ENCODE measurements at places on chromosomes 4 and X. TPM values are rescaled to one million over a fixed set of nuclear protein-coding genes. Genes with fewer than 3 reads are reported as not detected.

- H3K4me3 ChIP-seq: no peak overlapping the region
- H3K4me1 ChIP-seq: no peaks in the 10 kb centered on the region
- H3K27me3 ChIP-seq: no peaks in the 10 kb centered on the region
- no peak for DNase-seq
- no peaks in the 10 kb centered on the region for H3K36me3 ChIP-seq
- no peak overlapping the region for H3K27ac ChIP-seq
These were observed 30.4 kb downstream of the KIT start for GRCh38 chr4:54687887-54688841.

ASMT gene
- not detected for total RNA-seq

GRCh38 chrX:2471641-2472040, 29.1 kb downstream of the DHRSX start:
- no peak for DNase-seq
- no peak overlapping the region for H3K4me3 ChIP-seq
- no peaks in the 10 kb centered on the region for H3K27me3 ChIP-seq
- no peak overlapping the region for H3K27ac ChIP-seq
- no peaks in the 10 kb centered on the region for H3K36me3 ChIP-seq
- no peaks in the 10 kb centered on the region for H3K4me1 ChIP-seq

GRCh38 chr4:26175905-26176470, 144.8 kb upstream of the RBPJ start:
- no peaks in the 10 kb centered on the region for H3K36me3 ChIP-seq
- no peaks in the 10 kb centered on the region for H3K27me3 ChIP-seq
- DNase-seq: no peak
- H3K4me3 ChIP-seq: no peak overlapping the region
- no peak overlapping the region for H3K27ac ChIP-seq
- H3K4me1 ChIP-seq: no peaks in the 10 kb centered on the region

BOD1L1 gene
- total RNA-seq: 47.2 TPM

MBTPS2 gene
- total RNA-seq: 23.2 TPM

DNA sequence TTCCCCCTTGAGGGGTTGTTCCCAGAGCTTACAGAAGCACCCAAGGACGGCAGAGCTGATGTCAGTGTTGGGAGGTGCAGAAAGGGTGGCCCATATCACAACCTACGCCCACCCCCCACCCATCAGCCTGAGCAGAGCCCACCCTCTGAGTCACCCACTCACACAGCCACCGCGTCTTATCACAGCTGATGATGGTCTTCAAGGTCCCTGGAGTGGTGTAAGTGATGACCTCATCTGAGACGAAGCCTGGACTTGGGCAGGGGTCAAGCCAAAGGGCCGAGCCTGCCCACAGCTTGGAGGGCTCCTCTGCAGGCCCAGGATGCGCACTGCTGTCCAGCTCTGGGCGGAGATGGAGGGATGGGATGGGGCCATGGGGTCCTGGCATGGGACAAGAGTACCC, 3.0 kb upstream of the HTRA3 start:
- peaks cover 25% of the 10 kb centered on the region for H3K27me3 ChIP-seq
- no peak overlapping the region for H3K4me3 ChIP-seq
- H3K4me1 ChIP-seq: peaks cover 8% of the 10 kb centered on the region
- H3K36me3 ChIP-seq: no peaks in the 10 kb centered on the region
- no peak for DNase-seq

DCAF4L1 gene
- total RNA-seq: 0.26 TPM

- H3K4me1 ChIP-seq: no peaks in the 10 kb centered on the region
- DNase-seq: no peak
- H3K27ac ChIP-seq: no peak overlapping the region
- H3K27me3 ChIP-seq: no peaks in the 10 kb centered on the region
- H3K4me3 ChIP-seq: no peak overlapping the region
These were observed 50.4 kb downstream of the TBC1D9 start for GRCh38 chr4:140705625-140706275.

DNA sequence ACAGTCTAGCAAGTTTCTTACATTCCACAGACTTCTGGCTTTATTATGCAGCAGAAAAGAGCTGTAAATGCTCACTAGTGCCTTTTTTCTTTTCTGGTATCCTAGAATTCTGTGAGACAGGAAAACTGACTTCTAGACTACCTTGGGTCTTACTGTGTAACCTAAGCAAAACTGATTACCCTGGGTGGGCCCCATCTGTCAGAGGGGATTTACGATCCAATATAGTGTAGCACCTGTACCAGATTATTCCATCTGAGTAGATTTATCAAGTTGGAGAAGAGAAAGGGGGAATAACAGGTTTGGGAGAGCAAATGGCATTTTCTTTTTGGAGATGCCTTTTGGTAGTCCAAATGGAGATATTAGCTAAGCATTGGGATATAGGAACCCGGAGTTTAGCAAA, 46.7 kb downstream of the FSTL5 start:
- no peak for DNase-seq
- no peaks in the 10 kb centered on the region for H3K36me3 ChIP-seq
- no peaks in the 10 kb centered on the region for H3K4me1 ChIP-seq
- no peak overlapping the region for H3K4me3 ChIP-seq
- no peaks in the 10 kb centered on the region for H3K27me3 ChIP-seq

DNA sequence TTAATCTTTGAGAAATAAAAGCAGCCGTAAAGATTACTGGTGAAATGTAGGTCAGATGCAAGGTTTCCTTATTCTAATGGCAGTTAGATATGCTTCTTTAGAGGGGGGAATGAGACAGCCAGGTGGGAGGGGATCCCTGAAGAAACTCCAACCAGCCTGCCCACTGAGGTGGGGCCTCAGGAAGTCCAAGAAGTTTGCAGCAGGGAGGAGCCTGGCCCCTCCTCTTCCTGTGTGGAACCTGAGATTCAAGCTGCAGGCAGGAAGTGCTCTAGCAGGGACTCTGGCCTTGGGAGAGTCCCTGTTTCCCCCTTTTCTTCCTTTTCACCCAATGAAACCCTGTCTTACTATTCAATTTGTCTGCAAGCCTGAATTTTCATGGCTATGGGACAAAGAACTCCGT, 101.4 kb upstream of the SLITRK2 start:
- H3K27me3 ChIP-seq: no peaks in the 10 kb centered on the region
- DNase-seq: no peak
- no peak overlapping the region for H3K4me3 ChIP-seq
- no peaks in the 10 kb centered on the region for H3K4me1 ChIP-seq
- H3K27ac ChIP-seq: no peak overlapping the region

DNA sequence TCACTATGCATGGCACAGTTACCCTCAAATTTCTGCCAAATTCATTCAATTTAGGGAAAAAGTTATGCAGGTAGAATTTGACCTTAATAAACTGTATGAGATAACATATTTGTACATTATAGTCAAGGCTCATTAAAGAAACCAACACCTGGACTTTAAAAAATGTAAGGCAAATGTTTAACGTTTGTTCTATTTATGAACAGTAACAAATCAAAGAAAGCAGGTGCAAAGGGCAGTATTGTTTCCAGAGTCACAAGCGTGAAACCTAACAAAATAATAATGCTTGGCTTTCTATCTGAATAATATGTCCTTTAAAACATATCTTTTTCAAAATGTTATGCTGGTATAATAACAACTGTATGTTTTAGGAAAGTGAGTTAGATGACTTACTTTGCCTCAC, 41.2 kb downstream of the LIN54 start:
- peaks cover 4% of the 10 kb centered on the region for H3K36me3 ChIP-seq
- DNase-seq: no peak
- H3K27me3 ChIP-seq: no peaks in the 10 kb centered on the region
- H3K4me1 ChIP-seq: no peaks in the 10 kb centered on the region

FMR1NB gene
- total RNA-seq: not detected

BMX gene
- total RNA-seq: not detected

HSFX3 gene
- total RNA-seq: not detected

GRCh38 chr4:70844180-70844579, 4.5 kb upstream of the GRSF1 start:
- no peak overlapping the region for H3K4me3 ChIP-seq
- DNase-seq: no peak
- H3K4me1 ChIP-seq: no peaks in the 10 kb centered on the region
- no peaks in the 10 kb centered on the region for H3K27me3 ChIP-seq
- no peak overlapping the region for H3K27ac ChIP-seq

GRCh38 chrX:7444967-7445366, 297.0 kb upstream of the PUDP start:
- H3K4me3 ChIP-seq: no peak overlapping the region
- H3K4me1 ChIP-seq: no peaks in the 10 kb centered on the region
- DNase-seq: no peak
- H3K36me3 ChIP-seq: no peaks in the 10 kb centered on the region
- H3K27ac ChIP-seq: no peak overlapping the region

UBA6 gene
- 36.3 TPM for total RNA-seq

DNA sequence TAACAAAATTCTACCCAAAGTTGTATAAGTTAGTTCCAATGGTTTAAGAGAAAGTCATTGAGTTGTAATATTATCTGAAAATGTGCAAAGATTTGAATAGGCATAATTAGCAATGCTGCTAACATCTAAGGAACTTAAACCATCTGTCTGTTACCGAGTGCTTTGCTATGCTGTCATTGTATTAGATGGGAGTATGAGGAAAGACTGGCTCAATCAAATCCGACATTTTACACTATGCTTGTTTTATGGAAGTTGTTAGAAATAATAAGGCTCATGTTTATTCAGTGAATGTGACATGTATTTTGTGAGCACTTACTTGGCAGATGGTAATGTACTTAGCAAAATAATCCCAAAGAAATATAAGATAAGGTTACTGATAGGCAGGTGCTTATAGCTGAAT, 1715.1 kb downstream of the PCDH7 start:
- H3K36me3 ChIP-seq: no peaks in the 10 kb centered on the region
- H3K4me1 ChIP-seq: no peaks in the 10 kb centered on the region
- no peak overlapping the region for H3K4me3 ChIP-seq

DNA sequence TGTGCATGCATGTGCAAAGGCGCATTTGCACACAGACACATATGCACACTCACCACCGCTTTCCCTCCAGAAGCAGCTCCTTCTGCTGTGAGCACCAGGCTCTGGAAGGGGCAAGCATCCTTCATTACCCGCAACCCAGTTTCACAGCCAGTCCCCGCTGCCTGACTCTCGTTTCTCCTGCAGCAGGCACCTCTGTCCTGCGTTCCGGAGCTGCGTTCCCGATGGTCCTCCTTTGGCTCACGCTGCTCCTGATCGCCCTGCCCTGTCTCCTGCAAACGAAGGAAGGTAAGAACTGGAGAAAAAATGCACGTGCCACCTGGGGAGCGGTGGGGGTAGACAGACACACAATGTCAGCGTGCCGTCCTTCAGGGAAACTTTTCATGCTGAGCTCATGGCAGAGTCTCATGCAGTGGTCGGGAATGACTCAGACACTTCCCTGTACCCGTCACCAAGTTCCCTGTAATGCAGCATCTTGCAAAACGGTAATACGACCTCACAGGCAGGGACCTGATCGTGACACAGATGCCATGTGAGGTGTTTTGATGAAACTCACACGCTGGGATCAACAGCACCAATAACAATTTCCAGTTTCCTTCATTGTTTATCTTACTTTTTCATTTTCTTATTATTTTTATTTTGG, 5.1 kb downstream of the IL3RA start:
- H3K4me1 ChIP-seq: no peaks in the 10 kb centered on the region
- H3K36me3 ChIP-seq: no peaks in the 10 kb centered on the region
- no peaks in the 10 kb centered on the region for H3K27me3 ChIP-seq
